NCI-H2081 treated with DMSO at 0.1 percent for 48 hours (cell line): ENCODE measurements at places on chromosomes 1 and 21.

DNA sequence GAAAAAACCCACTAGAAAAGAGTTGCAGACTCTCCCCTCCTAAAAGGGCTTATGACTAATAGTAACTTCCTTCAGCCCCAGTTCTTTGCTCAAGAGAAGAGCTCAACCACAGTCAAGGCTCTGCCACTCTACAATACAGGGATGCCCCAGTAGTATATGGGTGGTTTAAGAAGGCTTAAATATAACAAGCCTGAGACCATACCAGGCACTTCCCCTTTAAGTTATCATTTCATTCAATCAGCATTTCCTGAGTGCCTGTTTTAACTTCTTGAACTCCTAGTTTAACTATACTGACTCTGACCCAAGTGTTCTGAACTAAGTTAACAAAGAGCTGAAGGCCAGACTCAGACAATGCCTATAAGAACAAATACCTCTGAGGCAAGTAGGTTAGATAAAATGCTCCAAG, 19.8 kb downstream of the PRPF38A start:
- no peak for DNase-seq

DNA sequence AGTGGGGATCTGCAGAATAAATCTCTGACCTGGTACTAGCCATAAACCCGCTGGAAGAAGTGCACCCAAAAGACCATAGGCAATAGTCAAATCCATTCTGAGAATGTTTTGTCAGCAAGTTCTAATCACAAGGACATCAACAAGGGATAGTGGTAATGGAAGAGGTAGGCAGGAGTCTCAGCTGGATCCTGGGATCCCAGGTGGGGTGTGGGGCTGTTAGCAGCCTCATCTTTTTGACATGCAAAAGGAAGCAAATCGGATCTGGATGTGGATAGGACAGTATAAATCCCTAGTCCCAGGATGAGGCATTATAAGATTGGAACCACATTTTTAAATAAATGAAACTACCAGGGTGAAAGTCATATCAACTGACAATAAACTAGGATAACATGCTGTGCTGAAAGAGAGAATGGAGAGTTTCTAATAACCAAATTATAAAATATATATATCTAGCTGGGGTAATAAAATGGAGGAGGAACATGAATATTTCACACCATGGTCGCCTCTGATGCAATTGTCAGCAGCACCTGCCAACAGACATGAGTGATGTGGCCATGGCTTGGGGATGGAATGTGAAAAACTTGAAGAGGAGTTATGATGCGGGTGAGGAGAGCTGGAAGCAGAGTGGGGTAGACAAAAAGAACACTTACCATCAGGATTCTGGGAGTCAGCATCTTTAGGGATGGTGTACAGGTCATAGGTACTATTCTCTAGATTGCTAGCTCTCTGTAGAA, 23.7 kb upstream of the PEX19 start:
- no peak for DNase-seq

DNA sequence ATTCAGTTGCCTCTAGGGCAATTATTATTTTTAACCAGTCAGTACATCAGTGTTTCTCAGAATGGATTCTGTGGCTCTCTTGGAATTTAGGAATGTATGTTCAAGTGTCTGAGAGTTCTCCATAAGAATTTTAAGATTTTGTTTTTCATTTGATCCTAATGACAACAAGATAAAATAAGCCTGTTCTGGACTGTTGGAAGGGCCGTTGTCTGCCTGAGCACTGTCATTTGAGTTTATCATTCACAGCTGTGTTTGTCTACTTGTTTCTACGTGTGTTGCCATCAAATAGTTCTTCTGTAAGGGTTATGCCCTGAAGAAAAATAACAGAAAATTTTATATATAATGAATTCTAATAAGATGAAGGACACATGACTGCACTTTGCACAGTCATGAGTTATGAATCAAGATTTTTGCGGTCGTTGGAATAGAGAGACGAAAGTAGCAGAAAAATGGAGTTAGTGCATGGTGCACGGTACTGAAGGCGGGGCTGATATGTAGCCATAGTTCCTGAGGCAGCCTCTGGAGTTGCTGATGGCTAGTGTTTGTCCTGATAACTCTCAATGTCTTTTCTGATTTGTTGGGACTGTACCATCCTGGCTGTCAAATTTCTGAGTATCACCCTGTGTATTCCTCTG, 92.5 kb downstream of the NOS1AP start:
- no peak for DNase-seq

- no peak for DNase-seq
Observed at GRCh38 chr1:229102741-229103391, 168.0 kb upstream of the RAB4A start.

GRCh38 chr1:155645034-155645598, 35.1 kb downstream of the MSTO1 start:
- no peak for DNase-seq

- no peak for DNase-seq
Observed at GRCh38 chr1:100268202-100268601, 2.2 kb downstream of the RTCA start.

DNA sequence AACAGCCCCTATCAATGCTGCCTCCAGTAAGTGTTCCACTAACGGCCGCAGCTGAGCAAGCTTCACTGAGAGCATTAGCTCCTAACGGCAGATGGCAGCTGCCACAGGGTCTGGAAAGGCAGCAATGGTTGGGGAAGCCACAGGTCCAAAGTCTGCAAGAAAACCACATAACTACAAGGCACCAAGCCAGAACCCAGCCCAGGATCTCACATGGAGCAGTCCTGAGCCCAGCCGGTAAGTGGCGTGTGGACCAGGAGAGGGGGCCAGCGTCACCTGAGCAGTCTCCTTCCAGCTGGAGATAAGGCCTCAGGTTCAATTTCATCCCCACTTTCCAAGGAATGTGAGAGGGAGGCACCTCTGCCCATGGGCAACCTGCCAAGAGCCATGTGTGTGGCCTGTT, 13.2 kb downstream of the SYT2 start:
- no peak for DNase-seq

DNA sequence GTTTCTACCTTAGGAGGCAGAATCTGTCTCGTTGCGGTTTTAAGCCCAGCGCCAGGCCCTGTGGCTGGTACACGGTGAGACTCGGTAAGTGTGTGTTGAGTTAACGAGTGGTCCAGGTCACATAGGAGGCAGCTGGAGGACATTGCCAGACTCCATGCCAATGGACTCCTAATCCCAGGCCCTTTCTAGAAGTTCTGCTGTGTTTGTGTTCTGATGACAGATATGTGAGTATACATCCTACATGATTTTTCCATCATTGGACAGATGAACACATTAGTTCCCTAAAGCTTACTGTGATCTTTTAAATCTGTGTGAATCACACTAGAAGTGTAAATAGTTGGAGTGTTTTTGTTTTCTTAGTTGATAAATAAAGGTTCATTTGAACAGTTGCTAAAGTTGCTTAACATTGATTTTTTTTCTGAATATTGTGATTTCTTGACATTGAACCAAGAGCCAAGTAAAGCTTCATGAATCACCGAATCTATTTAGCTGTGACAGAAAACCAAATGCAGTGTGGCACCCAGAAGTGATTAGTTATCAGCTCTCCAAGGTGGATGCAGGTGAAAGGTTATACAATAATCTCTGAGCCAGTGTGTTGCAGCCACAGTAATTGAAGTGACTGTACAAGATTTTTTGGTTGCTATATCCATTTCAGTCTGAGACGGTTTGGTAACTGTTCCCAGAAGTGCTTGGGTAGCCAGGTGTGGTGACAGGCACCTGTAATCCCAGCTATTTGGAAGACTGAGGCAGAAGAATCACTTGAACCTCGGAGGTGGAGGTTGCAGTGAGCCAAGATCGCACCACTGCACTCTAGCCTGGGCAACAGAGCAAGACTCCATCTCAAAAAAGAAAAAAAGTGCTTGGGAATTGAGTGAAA, 46.3 kb downstream of the DOP1B start:
- no peak for DNase-seq

- no peak for DNase-seq
Observed at GRCh38 chr1:169364948-169365347, 2.6 kb downstream of the NME7 start.

DNA sequence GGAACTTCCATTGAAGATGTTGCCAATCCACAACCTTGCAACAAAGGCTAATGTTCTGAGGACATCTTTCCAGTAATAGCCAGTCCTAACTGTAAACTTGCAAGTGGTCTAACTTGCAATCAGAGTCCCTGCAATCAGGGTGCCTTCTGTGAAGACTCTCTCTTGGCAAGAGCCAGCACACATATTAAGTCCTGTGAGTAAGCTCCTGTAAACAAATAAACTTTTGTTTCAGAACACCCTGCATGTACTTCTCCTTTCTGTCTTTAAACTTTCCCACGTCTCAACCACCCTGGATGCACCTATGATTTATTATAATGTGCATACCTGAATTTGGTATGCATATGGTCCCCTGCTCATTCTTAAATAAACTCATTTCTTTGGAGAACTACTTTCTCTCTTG, 9.1 kb downstream of the GBP7 start:
- no peak for DNase-seq

DNA sequence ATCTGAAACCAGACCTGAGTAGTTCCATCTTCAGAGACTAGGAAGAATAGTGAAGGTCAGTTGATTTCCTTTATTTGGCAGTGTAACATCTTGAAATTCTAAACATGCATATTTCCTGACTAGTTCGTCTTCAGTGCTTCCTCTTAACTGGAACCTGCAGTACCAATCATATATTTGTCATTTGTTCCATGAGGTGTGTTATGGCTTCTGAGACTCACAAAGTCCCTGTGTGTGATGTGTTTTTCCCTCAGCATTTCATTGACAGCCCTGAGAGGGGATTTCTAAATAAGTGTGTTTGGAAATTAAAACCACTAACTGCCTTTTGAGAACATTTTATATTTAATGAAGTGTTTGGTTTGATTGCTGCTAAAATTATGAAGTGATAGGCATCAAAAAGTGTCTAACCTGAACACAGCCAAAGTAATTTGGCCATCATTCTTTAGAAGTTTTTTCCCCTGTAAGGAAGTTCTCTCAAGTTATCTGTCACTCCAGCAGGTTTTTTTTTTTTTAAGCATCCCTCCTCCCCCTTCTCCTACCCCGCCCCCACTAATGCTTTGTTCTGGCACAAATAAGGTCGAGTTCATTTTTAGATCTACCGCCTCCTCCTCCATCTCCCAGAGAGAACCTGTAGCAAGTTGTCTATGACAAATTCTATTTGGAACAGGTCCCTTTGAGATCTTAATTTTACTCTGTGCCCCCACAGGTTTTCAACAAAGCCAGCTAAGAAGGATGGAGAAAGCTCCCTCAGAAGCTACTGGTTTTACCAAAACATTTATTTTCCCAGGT, 61.4 kb downstream of the TMEM200B start:
- DNase-seq, result no peak

- DNase-seq, result no peak
Observed at GRCh38 chr1:41282679-41283317, 40.7 kb upstream of the SCMH1 start.

- DNase-seq, result no peak
Observed at GRCh38 chr21:36155603-36156338, 853 bp upstream of the DOP1B start.

DNA sequence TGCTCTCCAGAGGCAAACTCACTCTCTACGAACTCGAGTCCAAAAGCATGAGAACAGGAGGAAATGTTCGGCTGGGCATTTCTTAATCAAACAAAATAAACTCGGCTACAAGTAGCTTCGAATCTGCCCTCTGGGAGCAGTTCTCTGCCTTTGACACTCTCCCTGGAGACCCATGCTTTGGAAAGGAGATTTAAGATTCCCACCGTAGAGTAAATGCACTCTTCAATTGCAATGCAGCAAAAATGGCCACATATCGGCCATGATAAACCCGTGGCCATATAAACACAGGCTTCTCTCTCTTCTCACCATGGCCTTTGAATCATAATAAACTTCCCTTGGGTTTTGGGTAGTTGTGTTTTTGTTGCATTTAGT, 215.4 kb downstream of the TOMM20 start:
- no peak for DNase-seq

- DNase-seq, result no peak
Observed at GRCh38 chr1:207883104-207883651, 27.7 kb downstream of the CD34 start.

DNA sequence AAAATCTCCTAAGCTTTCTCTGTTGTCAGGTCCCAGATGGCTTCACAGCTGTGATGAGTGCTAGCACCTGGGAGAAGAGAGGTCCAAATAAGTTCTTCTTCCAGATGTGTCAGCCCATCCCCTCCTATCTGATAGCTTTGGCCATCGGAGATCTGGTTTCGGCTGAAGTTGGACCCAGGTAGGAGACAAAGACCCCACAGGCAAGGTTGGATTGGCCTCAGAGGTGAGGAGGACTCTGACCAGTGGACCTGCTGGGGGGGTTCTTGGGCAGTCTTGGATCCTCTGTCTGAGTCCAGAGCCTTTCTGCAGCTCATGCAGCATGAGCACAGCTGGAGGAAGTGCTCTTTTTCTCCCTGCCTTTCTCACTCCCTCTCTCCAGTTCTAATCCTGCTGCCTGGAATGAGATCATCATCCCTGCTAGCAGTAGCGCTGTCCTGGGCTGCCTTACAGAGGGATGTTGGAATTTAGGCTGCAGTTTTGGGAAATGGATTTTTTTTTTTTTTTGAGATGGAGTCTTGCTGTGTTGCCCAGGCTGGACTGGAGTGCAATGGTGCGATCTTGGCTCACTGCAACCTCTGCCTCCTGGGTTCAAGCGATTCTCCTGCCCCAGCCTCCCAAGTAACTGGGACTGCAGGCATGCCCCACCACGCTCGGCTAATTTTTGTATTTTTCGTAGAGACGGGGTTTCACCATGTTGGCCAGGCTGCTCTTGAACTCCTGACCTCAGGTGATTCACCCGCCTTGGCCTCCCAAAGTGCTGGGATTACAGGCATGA, 7.1 kb downstream of the RNPEP start:
- no peak for DNase-seq

GRCh38 chr1:243974451-243975292, 76.4 kb upstream of the ZBTB18 start:
- no peak for DNase-seq

GRCh38 chr1:30374400-30375070, 348.9 kb downstream of the MATN1 start:
- DNase-seq, result no peak

- DNase-seq, result no peak
Observed at GRCh38 chr1:197415221-197415620, 147.2 kb downstream of the CRB1 start.
